Mucosa of descending colon (tissue), 3 donors: ENCODE measurements at places on chromosomes 13 and 19.

GRCh38 chr19:35710784-35711723 lies 6.7 kb downstream of the ZBTB32 start:
- DNase-seq, result no peak

DNA sequence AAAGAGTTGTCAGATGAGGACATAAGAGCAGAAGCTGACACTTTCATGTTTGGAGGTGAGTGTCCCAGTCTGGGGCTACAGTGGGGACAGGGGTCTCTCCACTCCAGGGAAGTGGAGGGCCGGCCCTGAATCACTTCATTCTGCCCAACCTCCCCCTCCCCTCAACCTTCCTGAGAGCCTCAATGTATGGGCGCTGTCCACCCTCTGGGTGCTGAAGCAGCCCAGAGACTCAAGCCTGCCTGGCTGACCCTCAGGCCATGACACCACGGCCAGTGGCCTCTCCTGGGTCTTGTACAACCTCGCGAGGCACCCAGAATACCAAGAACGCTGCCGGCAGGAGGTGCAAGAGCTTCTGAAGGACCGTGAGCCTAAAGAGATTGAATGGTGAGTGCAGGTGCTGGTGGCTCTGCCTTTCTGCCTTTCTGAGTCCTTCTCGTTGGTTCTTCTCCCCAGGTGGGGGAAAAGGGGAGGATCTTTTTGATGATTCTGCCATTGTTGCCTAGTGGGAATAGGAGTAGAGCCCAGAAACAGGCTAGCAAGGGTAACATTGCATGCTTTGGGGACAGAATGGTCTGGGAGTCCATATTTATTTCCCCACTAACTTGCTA lies 8.8 kb downstream of the CYP4F8 start:
- DNase-seq, result no peak

DNA sequence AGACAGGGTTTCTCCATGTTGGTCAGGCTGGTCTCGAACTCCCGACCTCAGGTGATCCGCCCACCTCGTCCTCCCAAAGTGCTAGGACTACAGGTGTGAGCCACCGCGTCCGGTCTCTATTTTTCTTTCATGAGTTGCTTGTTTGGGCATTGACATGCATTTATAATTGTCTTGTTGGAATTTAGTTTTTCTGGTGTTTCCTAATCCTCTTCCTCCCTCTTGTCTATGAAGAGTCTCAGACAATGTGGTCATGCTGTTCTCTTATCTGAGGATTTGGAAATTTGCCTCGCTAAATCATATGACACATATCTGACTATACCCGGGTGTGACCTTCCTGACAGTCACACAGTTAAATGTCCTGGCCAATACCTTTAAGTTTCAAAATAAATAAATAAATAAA lies 7.4 kb upstream of the CEACAM18 start:
- no peak for DNase-seq

- no peak for DNase-seq
Observed at GRCh38 chr13:94182185-94182761, 297.2 kb downstream of the DCT start.

DNA sequence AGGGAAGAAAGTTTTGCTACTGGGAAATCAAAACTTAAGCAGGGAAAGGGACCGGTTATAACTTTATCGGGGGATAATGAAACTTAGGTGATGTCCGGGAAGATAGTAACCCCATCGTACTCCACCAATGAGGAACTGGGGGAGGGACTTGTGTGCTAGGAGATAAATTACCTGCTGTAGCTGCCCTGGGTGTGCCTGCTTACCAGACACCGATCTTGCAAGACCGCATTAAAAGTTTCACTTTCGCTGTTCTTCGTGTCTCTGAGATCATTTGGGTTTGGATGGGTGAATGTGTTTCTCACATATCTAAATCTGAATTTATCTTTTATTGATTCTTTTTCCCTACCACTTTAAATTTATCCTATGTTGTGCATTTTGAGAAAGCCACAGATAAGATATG lies 381.4 kb downstream of the SLITRK6 start:
- DNase-seq, result no peak

DNA sequence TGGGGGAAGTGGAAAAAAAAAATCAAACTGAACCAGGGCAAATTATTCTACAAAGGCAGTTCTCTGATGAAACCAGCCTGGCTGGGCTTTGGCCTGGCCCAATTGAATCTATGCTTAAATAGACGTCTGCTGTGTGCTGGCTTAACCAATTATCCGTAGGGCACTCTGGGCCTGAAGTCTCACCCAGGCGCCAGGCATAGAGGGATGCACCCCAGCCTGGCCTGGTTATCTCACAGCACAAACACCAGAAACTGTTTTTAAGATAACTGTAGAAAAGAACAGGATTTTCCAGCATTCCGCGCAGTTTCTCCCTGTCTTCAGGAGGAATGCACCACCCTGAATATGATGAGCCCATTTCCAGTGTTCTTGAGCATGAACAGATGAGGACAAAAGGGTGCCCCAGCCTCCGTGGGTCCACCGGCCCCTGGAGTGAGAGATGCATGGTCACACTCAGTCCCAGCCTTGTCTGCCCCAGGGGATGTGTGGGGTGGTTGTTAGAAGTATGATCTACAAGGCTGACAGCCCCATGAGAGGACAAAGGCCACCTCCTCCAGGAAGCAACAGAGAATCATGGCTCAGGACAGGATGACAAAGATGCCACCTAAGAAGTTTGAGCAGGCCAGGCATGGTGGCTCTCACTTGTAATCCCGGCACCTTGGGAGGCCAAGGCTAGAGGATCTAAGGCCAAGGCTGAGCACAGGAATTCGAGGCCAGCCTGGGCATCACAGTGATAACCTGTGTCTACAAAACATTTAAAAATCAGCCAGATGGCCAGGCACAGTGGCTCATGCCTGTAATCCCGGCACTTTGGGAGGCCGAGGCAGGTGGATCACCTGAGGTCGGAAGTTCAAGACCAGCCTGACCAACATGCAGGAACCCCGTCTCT lies 50.2 kb downstream of the PEPD start:
- no peak for DNase-seq

- DNase-seq, result no peak
Observed at GRCh38 chr13:111283991-111284390, 36.5 kb upstream of the TEX29 start.

DNA sequence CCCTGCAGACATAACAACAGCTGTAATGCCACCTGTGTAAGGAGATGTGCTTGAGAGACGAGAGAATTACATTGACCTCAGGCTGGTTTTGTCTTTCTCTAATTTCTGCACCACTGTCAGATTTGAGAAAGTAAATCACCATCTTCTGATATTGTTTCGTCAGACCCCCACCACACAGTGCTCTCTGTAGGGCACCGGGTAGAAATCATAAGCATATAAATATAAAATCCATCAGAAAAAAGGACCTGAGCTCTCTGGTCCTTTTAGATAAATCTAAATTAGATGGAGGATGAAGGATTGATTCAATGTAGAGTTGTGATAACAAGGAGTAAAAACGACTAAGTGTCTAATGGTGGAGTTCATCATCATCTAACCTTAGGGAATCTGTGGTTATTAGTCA lies 1981.0 kb upstream of the PRR20A start:
- no peak for DNase-seq
